ENCODE measurements at places on chromosomes 12 and 14. TPM values are rescaled to one million over a fixed set of nuclear protein-coding genes. Genes with fewer than 3 reads are reported as not detected.

GRCh38 chr14:100159865-100160533 lies 554 bp upstream of the DEGS2 start:
- DNase-seq: no peak

Gene HEATR5A
- total RNA-seq: 20.8 TPM

DNA sequence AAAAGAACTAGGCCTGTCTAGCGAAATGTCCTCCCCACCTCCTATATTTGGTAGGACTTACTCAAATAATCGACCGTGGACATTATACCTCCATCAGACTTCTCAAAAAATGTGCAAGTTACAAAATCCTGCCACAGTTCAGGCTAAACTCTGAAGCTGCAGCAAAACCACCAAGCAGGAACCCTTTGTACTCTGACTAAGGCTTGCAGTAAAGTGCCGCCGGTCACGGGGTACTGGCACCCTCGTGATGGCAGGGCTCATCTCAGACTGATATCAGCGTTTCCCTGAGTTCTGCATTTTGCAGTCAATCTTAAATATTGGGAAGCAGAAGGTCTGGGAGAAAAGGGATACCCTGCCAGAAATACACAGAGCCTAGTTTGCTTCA lies 17.1 kb downstream of the SLC11A2 start:
- DNase-seq: no peak

Gene DIP2B
- 29.6 TPM for total RNA-seq

Gene IL22
- total RNA-seq: not detected

DNA sequence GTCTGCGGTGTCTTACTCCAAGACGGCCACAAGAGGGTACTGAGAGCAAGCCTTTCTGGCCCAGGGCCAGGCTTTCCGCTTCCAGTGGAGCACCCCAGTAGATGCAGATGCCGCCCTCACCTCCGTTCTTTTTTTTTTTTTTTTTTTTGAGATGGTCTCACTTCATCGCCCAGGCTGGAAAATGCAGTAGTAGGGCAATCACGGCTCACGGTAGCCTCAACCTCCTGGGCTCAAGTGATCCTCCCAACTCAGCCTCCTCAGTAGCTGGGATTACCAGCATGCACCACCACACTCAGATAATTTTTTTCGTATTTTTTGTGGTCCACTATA lies 5.6 kb upstream of the LBHD2 start:
- no peak for DNase-seq

Gene CLEC9A
- total RNA-seq: not detected

- DNase-seq: no peak
Measured at GRCh38 chr14:74135426-74135825, 50.7 kb downstream of the LIN52 start.

Gene MANSC4
- total RNA-seq: not detected

Gene TMEM30B
- total RNA-seq: 0.34 TPM

DNA sequence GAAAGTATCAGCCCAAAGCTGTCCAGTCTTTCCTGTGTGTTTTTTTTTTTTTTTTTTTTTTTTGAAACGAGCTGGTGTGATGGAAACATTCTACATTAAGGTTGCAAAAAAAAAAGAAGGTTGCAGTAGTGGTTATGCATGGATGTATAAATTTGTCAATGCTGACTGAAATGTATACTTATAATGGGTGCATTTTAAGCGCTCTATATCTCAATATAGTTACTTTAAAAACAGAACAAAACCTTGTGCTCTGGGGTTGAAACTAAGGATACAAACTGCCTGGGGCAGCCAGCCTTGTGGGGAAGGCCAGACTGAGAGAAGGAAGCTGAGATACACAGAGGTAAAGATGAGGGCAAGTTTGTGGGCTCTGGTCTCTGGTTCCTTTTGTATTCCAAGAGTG lies 87.3 kb upstream of the RMST start:
- no peak for DNase-seq

GRCh38 chr14:76866456-76866855 lies 40.2 kb downstream of the LRRC74A start:
- no peak for DNase-seq

DNA sequence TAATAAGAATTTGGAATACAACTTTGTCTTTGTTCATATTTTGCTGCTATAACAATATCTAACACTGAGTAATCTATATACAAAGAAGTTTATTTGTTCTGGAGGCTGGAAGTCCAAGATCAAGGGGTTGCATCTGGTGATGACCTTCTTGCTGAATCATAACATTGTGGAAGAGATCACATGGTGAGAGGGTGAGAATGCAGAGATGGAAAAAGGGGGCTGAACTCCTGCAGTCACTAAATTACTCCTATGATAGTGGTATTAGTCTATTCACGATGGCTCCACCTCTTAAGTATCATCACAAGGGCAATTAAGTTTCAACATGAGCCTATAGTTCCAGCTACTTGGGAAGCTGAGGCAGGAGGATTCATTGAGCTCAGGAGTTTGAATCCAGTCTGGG lies 4.5 kb upstream of the AKAP6 start:
- DNase-seq: no peak

Gene DPPA3
- not detected for total RNA-seq

- DNase-seq: no peak
Measured at GRCh38 chr14:103436533-103436932, 51.3 kb downstream of the MARK3 start.

Gene KLRC2
- not detected for total RNA-seq

Data from glomerular endothelial cell (primary cell).